ENCODE measurements at places on chromosomes 2 and 18. TPM values are rescaled to one million over a fixed set of nuclear protein-coding genes. Genes with fewer than 3 reads are reported as not detected.

Gene TCF4
- 56.8 TPM for total RNA-seq

Gene CFAP53
- 1.5 TPM for total RNA-seq

Gene PAX3
- not detected for total RNA-seq

Gene GPR155
- total RNA-seq: 0.74 TPM

Gene CD8B2
- total RNA-seq: not detected

Gene VSNL1
- 1.1 TPM for total RNA-seq

Gene GKN2
- not detected for total RNA-seq

Gene PDE1A
- total RNA-seq: 3.3 TPM

Gene ARHGEF4
- 6.5 TPM for total RNA-seq

Gene KCTD18
- 10.0 TPM for total RNA-seq

Gene SUCLG1
- 79.4 TPM for total RNA-seq

Gene PIEZO2
- total RNA-seq: 1.7 TPM
